ENCODE measurements at places on chromosomes 7 and 10.

GRCh38 chr10:101826852-101827434, 8.7 kb upstream of the OGA start:
- no peak for DNase-seq

DNA sequence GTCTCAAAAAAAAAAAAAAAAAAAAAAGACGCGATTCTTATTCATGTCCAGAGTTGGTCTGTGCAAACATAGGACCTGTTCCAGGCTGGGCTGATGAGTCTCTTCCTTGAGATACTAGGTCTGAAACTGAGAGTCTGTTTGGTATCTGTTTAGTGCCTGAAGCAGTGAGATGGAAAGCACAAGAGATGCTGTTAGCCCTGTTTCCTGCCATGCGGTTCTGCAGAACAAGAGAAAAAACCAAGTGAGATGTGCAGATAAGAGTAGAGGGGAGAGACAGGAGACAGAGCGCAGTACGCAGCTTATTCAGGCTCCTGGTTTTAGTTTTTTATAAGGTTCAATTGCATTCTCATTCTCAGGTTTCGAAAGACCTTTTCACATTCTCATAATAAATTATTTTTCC, 85.8 kb upstream of the PRKCQ start:
- no peak for DNase-seq

DNA sequence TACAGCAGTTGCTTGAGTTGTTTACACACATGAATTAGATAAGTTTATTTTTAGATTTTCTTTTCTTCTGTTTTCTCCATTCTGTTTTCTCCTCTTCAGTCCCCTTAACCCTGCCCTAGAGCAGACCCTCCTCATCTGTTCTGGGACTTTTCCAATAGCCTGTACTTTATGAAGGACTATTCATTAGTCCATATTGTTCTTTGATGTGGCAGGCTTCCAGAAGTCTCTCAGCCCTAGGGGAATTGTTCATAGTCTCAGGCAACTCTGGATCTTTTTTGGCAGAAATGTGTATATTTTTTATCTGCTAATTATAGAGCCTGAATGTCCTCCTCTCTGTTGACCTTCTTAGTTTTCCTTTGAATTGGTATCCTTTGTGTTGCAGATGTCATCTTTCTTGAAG, 25.4 kb downstream of the KAT6B start:
- DNase-seq: no peak

DNA sequence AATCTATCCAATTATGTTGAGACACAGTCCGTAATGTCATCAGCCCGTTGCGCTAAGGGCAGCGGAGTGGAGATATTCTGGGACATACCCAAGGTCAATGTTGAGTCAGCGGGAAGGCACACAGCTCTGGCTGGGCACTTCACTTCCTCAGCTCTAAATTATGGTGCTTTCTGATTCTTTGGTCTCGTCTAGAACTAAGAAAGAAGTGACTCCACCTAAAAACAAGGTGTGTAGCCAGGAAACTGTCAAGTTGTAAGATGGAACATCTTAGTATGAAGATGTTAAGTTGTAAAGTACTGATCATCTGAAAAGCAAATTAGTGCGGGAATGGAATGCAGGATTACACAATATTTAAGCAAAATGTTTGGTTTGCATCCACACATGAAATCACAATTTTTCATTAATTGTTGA, 43.1 kb downstream of the BAIAP2L1 start:
- DNase-seq: no peak

DNA sequence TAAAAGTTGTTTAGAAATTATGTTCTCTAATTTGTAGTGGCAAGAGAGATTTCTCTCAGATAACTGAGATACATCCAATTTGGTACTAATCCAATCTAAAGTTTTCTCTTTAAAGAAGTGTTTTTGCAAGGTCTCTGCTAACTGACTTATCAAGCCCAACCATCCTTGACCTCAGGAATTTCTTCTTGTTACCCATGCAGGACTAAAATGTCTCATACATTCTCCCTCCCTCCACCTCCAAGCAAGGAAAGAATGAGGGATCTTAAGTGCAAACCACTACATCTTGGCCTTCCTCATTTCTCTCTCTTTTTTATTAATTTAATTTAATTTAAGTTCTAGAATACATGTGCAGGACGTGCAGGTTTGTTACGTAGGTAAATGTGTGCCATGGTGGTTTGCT, 12.8 kb downstream of the NRAP start:
- no peak for DNase-seq

GRCh38 chr7:98238976-98239375, 13.1 kb downstream of the TECPR1 start:
- DNase-seq: no peak

DNA sequence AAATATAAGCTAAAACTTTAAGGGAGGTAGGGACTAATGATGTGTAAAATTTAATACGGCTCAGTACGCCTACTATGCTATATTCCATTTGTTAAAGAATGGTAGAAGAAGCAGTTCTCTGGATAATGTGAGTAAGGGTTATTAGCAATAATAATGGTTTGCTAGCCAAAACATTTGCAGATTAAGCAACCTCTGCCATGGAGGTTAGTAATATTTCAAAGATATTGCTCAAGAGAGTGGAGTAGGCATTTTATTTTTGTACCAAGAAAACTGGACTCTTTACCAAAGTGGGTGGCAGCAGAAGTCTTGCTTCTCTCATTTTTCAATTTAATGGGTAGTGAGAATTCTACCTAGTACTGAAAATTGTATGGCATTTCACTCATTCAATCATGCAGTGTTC, 158.9 kb upstream of the TMEM106B start:
- no peak for DNase-seq

- no peak for DNase-seq
These were observed 763.3 kb downstream of the MAGI2 start for GRCh38 chr7:78690174-78690573.

DNA sequence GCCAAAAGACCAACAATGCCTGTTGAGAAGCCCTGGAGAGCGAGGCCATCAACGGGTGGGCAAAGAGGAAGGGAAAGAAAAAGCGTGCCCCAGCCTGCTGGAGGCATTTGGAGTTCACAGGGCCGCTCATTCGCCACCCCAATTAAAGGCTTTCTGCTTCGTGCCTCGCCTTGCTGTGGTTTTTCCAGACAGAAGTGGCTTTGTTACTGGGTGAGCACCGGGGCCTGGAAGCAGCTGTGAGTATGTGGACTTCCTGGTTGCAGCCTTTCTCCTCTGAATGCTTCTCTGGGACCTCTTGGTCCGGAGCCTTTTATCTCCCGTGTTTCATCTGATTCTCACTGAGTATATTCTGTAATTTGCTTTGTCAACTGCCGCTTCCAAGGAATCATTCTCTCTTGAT, 118.1 kb upstream of the EGR2 start:
- peak; percentile 28 for DNase-seq

GRCh38 chr10:105328503-105329133, 687.5 kb downstream of the SORCS3 start:
- no peak for DNase-seq

GRCh38 chr10:96896884-96897589, 64.9 kb downstream of the LCOR start:
- no peak for DNase-seq

- DNase-seq: no peak
These were observed 98.9 kb downstream of the PLXDC2 start for GRCh38 chr10:19915125-19915524.

- no peak for DNase-seq
These were observed 10.7 kb downstream of the SUV39H2 start for GRCh38 chr10:14889318-14889717.

DNA sequence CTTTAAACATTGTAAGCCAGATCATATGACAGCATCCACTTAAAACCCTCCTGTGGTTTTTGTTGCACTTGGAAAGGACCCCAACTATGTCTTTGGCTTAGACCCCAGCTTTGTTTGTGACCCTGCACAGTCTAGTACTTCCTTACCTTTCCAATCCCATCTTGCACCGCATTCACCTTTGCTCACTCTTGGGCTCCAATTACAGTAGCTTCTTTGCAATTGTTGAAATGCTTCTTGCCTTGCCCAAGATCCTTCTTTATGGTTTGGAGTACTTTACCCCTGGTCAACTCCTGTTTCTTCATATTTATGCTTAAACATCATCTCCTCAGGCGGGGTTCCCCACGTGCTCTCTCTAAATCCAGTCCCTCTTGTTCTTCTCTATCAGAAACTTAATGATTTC, 162.6 kb downstream of the PTEN start:
- DNase-seq: no peak

GRCh38 chr7:20532890-20533289, 82.6 kb upstream of the ABCB5 start:
- DNase-seq: no peak

DNA sequence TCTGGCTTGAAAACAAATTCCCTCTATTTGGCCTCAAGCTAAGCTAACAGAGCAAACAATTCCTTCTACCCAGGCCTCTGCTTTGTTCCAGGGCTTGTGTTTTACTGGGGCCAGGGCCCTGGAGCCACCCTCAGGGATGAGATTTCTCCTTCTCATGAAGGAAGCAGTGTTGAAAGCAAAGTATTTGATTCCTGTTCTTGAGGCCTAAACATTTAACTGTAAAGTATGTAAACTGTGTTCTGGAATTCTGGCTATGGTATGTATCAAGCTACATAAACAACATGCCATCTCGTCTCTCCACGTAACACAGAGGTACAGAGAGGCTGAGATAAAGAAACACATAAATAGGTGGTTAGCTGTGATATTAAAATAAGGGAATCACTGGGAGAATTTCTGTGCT, 81.8 kb downstream of the HERPUD2 start:
- DNase-seq: no peak

- DNase-seq: no peak
These were observed 179.9 kb upstream of the TMEM72 start for GRCh38 chr10:44731283-44731682.

GRCh38 chr7:18570890-18571478, 75.4 kb downstream of the HDAC9 start:
- peak; percentile 36 for DNase-seq

DNA sequence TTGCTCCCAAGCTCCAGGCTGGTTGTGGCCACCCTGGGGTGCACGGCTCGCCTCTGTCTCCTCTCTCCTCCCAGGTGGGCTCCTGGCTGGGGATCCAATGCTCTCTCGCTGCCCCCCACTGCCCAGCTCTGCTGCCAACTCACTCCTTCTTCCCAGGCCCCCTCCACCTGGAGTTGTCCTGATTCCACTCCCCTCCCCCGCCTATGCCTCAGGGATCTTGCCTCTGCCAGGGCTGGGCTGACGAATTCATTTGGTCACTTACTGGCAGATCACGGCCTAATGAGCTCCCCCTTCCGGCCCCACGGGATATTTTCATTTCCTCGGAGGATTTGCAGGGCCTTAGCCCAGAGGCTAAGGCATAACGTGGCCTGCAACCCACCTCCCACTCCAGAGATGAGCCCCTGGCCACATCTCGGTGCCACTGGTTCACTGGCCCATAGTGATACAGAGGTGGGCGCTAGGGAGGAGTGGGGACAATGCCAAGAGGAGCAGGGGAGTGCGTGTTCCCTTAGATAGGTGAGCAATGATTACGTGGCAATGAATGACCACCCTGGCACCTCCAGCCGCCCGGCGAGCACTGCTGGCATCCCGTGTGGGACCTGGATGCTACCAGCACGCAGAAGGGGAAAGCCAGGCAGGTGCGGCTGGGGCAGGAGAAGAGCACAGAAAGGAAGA, 344.6 kb upstream of the SHH start:
- peak; percentile 44 for DNase-seq

- DNase-seq: no peak
These were observed 366.6 kb downstream of the PRPF18 start for GRCh38 chr10:13953371-13953770.

- DNase-seq: no peak
These were observed 20.6 kb downstream of the ZNF777 start for GRCh38 chr7:149440222-149440621.

DNA sequence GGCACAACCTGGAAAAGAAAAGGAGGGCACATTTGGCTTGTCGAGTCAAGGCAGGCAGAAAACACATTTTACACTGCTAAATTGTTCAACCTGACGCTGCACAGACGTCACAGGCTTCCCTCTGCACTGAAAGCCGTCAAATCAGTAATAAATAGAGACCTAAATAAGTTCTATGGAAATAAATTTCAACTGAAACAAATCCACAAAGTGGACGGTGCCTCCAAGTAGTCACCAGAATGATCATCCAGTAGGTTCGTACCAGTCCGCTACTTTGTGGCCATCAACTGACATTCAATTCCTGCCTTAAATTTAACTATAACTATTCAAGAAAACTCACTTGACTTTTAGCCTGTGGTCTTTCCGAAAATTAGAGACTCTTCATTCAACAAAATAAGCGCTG, 49.0 kb downstream of the NPVF start:
- no peak for DNase-seq

- DNase-seq: peak; percentile 36
These were observed 161.6 kb upstream of the KMT2E start for GRCh38 chr7:104852386-104852785.
